ENCODE measurements at places on chromosomes 3 and 15.

DNA sequence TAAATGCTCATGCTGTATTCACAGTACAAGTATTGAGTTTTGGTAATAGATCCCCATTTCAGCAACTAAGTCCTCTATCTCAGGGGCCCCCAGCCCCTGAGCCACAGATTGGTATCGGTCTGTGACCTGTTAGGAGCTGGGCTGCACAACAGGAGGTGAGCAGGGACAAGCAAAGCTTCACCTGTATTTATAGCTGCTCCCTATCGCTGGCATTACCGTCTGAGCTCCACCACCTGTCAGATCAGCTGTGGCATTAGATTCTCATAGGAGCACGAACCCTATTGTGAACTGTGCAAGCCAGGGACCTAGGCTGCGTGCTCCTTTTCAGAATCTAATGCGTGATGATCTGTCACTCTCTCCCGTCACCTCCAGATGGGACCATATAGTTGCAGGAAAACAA lies 262.8 kb upstream of the UBE2E2 start:
- no peak for DNase-seq

DNA sequence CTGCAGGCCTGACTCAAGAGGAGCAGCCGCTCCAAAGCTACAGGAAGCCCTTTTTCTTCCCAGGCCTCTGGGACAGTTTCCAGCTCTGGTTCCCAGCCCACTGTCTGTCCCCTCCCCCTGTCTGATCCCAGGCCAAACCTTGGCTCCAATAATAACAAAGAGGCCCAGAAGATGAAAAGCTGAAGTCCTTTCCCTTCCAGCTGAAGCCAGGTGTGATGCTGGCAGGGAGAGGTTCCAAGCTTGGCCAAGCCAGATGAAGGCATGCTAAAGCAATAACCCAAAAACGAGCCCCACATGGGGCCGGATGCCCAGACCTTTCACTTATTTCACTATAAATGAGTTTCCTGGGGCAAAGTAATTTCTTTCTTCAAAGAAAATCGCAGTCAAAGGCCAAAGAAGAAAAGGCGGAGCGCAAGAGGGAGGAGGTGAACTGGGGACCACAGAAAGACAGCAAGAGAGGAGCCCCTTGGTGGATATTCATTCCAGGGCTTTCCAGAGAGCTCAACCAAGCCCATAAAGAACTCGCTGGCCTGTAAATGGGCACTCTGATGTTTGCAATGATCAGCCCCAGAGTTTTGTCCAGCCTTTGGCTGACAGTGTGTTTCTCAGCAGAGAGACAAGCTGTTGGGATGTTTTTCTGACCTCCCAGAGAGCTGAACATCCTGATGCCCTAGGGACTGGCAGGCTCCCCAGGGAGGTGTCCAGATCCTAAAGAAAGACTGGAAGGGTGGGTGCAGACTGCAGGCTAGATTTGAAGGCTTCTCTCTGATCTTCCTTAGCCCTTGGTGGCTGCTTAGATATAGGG lies 157.6 kb downstream of the UACA start:
- DNase-seq, result no peak

DNA sequence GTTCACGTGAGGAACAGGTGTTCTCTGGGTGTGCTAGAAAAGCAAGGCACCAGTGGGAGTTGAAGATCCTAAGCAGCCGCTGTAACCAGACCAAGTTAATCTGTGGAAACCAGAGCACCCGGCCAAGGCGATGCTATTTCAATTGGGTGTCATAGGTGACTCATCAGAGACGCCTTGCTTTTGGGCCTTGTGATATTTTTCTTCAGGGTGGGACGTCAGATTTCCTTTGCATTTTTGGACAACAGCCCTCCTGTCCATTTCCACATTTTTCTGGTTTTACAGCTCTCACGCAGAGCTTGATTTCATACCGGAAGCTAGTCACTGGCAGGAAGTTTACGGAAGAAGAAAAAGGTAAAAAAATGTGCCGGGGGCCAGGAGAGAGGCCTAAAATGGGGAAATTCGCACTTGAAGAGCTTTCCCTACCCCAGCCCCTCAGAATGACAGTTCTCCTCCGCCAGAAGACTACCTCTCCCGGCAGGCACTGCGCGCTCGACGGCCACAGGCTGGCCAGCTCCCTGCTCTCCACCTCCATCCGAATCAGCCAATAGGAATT lies 471 bp upstream of the KBTBD8 start:
- DNase-seq, result no peak

DNA sequence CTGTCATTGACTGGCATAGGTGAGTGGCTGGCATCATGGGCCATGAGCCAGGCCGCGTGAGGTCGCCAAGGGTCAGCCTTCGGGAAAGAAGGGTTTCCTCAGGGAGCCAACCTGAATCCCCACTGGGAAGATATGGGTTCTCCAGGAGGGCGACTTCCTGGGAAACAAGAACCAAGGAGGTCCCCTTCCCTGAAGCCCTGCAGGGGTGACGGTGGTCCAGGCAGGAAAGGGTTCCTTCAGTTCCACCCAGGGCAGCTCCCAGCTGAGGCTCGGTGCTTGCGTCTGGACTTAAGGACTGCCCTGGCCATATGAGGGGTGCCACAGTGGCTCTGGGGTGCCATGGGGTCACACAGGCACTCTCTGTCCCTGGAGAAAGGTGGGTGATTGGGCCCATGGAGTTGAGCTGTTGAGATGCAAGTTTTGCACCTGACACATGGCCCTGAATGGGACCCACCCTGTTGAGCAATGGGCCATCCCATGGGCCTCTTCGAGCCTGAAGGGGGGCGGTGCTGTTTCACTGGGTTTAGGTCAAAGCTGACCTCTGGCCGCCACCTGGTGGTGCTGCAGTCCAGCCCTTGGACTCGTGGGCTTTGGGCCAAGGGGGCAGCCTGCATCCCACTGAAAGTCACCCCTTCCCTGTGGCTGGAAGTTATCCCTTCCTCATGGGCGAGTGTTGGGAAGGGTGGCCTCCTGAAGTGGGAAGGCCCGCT lies 228.1 kb downstream of the SNRPN start:
- DNase-seq, result no peak

DNA sequence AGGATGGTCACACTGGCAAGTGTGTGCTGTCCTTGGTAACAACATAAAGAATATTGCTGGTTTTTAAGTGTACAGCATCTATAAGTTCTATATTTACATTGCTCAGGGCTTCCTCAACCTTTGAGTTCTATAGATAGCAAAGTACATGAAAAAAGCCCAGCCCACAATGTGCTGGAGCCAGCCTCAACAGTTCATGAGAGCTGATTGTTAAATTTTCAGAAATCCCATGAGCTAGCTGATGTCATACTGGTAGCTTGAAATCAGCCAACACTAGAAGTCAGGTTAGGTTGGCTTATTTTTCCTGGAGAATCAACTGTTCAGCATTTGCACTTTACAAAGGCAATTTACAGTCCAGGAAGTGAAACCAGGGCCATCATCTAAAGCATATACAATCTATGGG lies 102.8 kb downstream of the STRIT1 start:
- no peak for DNase-seq

- DNase-seq, result no peak
Observed at GRCh38 chr15:96586901-96587300, 256.4 kb downstream of the NR2F2 start.

GRCh38 chr3:106228271-106228670 lies 359.5 kb upstream of the CBLB start:
- no peak for DNase-seq

GRCh38 chr3:180947761-180948390 lies 35.4 kb downstream of the FXR1 start:
- DNase-seq, result no peak

- no peak for DNase-seq
Observed at GRCh38 chr3:10993729-10994065, 1.1 kb downstream of the SLC6A1 start.

DNA sequence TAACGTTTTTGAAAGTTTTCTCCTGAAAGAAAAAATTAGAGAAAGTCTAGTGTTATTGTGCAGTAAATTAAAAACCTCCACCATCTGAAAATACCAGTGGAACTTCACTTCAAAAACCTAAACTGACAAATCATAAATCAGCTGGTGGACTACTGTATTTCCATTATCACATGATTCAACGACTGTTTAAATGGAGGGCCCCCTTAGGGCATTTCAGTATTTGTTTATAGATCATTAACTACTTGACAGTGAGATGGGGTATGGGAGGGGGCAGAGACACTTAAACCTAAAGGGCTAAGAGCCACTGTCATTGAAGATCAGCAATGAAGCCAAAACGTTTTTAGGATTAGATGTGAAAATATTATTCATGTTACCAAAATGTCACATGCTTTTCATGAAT lies 8.8 kb upstream of the C15orf61 start:
- DNase-seq, result no peak

DNA sequence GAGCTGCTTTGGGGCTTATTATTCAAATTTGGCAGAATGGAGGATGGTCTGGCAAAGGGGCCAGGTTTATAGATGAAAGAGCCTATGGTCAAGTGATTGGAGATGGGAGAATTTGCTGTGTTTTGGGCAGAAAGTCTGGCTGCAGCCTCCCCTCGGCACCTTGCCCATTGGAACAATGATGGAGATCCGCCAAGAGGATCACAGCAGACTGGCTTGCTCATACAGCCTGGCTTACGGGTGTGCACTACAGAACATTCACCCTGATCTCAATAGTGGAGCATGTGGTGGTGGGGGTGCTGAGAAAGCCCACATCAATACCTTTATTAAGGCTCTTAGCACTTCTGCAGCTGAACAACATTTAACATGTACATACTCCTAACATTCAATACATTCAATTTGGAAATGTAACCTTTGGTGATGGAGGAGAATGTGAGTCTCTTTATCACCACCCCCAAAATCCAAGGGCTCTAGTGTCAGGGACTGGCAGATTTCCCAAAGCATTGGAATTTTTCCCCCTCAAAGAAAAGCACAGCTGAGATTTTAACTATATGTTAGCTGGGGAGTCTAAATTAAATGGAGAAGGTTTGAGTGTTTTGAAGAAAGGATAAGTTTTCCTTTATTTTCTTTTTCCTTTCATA lies 118.4 kb upstream of the TMC3 start:
- DNase-seq, result no peak

Data from stimulated activated CD4-positive, alpha-beta T cell treated with anti-CD3 and anti-CD28 coated beads, Interleukin-2, amount 100 ng/mL, for 48 hours (primary cell).